ENCODE measurements at places on chromosomes 4 and X. TPM values are rescaled to one million over a fixed set of nuclear protein-coding genes. Genes with fewer than 3 reads are reported as not detected.

The ZCCHC18 gene
- polyA plus RNA-seq, result 0.45 TPM

The MAGIX gene
- 12.7 TPM for polyA plus RNA-seq

The NLGN4X gene
- 2.2 TPM for polyA plus RNA-seq

The ZNF718 gene
- polyA plus RNA-seq, result 2.5 TPM

The CT45A10 gene
- polyA plus RNA-seq, result not detected

The ANOS1 gene
- polyA plus RNA-seq, result 2.5 TPM

The TCEAL2 gene
- 1.6 TPM for polyA plus RNA-seq

The ADH7 gene
- polyA plus RNA-seq, result 1.2 TPM

The PCYT1B gene
- polyA plus RNA-seq, result 0.03 TPM

The SPATA18 gene
- polyA plus RNA-seq, result 2.5 TPM

The CDKL2 gene
- polyA plus RNA-seq, result not detected

The WNK3 gene
- 0.45 TPM for polyA plus RNA-seq

The EXOSC9 gene
- polyA plus RNA-seq, result 15.6 TPM

The BMX gene
- polyA plus RNA-seq, result 0.49 TPM

The JCHAIN gene
- 7.7 TPM for polyA plus RNA-seq

The TIGD2 gene
- 2.0 TPM for polyA plus RNA-seq

The SPON2 gene
- 36.4 TPM for polyA plus RNA-seq

The ANXA3 gene
- polyA plus RNA-seq, result 82.6 TPM

The CXCL5 gene
- 0.34 TPM for polyA plus RNA-seq

The ARAP2 gene
- polyA plus RNA-seq, result 1.3 TPM

The CFI gene
- polyA plus RNA-seq, result 26.8 TPM

The TMPRSS11F gene
- not detected for polyA plus RNA-seq

The MGAT4D gene
- polyA plus RNA-seq, result not detected

The REELD1 gene
- 0.24 TPM for polyA plus RNA-seq

The TMEM47 gene
- polyA plus RNA-seq, result 13.6 TPM

The SULT1B1 gene
- 5.4 TPM for polyA plus RNA-seq

The CDKL5 gene
- 0.97 TPM for polyA plus RNA-seq

The SMIM9 gene
- polyA plus RNA-seq, result not detected

The TCP11X2 gene
- polyA plus RNA-seq, result not detected

The PWWP3B gene
- polyA plus RNA-seq, result 1.4 TPM

The ADAD1 gene
- not detected for polyA plus RNA-seq

Measured in adipose tissue (tissue), 3 donors.